HFF-Myc (cell line): ENCODE measurements at places on chromosomes 3 and 15.
A peak's percentile ranks its signal among the peaks of the same experiment; 100 is the strongest.

DNA sequence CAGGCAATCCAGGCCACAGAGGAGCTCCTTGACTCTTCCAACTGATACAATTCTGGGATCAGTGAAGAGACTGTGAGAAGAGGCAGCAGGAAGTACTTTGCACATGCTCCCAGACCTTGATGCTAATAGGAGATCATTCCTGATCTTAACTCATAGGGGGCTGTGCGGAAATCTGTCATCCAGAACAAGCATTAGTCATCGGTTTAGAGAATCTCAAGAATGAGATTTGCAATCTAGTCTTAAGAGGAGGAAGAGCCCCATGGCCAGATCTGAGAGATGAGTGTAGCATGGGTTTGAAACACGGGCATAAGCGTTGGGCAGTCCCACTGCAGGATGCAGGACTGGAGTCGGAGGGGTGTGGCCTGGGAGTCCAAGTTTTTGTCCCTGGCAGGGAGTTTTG is 1081.1 kb downstream of the NAALADL2 start:
- DNase-seq: no peak

GRCh38 chr15:69468241-69469121 is 15.9 kb downstream of the RPLP1 start:
- DNase-seq: no peak

DNA sequence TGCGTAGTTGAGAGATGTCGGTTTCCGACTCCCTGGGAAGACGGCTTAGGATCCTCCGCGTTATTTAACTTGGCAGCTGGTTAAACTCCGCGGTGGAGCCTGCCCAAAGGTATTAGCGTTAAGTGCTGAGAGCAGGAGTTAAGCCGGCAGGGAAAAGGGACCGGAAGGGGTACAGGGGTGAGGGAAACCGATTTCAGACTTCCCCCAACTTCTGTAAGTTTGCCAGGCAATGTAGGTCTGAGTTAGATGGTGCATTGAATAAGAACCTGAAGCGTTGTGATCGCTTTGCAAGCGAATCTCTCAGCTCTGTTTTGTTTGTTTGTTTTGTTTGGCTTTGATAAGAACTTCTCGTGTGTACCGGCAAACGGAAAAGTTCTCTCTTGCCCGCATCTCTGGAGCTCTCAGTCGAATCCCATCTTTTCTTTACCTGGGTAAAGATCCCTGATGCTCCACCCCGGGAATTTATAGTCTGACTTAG is 6.0 kb upstream of the FEZF2 start:
- DNase-seq: no peak

DNA sequence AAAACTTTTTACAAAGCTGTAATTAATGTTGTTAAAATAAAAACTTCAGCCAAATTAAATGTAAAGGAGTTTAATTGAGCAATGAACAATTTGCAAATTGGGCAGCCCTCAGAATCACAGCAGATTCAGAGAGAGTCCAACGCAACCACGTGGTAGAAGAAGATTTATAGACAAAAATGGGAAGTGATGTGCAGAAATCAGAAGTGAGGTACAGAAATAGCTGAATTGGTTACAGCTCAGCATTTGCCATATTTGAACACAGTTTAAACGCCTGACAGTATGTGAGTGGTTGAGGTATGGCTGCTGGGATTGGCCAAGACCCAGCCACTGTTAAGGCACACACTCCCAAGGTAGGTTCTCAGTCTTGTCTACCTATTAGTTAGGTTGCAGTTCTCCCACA is 14.4 kb upstream of the PLA2G4D start:
- no peak for DNase-seq

- no peak for DNase-seq
Measured at GRCh38 chr3:130465521-130465920, 51.5 kb upstream of the COL6A6 start.

DNA sequence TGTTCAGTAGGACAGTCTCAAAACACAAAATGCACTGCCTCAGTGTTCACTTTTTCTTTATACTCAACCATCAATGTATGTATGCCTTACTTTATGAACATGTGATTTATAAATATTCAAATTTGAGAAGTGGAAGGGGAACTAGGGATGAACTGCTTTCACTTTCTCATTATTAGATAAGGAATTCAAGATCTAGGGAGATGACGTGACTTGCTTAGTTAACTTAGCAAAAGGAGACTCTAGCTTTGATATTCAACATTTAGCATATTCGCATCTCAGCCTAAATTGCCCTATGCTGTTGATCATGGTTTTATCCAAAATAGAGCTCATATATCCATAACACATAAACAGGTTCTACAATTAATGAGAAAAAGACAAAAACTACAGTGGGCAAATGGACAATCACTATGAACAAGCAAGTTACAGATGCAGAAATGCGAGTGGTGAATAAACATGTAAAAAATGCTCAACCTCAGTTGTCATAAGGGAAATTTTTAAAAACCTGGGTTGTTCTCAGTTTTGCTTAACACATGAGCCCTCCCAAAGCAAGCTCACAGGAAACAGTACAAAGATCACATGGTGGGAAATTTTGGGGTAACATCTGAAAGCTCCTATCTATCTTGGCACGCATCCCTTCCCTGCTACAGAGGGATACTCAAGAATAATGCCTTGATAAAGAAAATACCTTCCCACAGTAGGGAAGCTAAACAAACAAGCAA is 269.8 kb downstream of the THRB start:
- no peak for DNase-seq

DNA sequence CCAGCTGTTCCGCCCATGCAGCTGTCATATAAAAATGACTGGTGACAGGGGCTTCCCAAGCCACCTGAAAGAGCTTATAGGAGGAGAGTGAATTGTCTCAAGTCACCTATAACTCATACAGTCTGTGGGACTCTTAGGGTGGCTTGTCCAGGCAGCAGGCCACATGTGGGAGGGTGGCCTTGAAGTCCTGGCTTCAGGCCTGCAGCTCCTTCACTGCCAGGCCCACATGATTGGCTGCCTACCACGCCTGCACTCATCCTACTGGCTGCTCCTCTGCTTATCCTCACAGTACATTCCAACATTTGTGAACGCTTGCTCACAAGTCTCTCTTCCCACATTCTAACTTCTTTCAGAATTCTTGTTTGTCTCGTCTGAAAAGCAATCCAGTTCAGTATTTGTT is 41.1 kb upstream of the TIPARP start:
- DNase-seq: peak; percentile 29

- DNase-seq: no peak
Measured at GRCh38 chr3:95387242-95388021, 1324.6 kb downstream of the NSUN3 start.

DNA sequence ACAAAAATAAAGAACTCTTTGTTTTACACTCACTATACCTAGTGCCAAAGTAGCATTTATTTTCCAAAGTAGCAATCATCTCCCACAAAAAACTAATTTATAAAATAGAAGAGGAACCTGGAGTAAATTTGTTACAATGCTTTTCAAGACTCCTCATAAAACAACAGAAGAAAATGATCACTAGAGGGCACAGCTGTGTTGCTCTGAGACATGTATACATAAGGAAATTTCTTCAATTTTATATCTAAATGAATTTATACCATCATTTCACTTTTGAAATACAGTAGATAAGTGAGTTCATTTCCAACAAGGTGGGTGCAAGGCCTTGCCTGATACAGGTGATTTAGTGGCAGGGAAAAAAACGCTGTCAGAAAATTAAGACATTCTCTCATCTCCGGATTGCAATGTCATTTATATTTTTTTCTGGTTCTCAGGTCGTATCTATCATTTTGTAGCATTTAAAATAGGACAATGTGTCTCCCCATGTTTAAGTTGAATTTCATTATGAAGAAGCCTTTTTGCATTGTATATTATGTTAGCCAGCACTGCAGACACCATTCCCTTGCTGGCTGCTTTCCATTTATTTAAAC is 25.3 kb upstream of the ARHGEF26 start:
- no peak for DNase-seq

DNA sequence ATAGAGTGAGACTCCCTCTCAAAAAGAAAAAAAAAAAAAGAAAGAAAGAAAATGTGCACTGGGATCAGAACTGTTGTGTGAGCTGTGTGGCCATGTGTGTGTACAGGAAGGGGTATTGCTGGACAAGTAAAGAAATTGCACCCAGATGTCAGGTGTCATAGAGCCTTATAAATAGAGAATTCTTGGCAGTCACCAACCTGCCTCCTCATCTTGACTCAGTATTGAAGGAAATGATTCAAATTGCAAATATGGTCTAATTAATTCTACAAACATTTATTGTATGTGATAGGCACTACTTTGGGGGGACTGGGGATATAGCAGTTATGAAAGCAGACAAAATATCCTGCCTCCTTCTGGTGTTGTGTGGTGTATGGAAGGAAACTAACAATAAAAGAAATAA is 243.8 kb upstream of the TTC14 start:
- no peak for DNase-seq

- DNase-seq: no peak
Measured at GRCh38 chr3:137612291-137612690, 151.8 kb upstream of the SOX14 start.

- DNase-seq: no peak
Measured at GRCh38 chr15:80662129-80662528, 33.0 kb upstream of the ABHD17C start.

DNA sequence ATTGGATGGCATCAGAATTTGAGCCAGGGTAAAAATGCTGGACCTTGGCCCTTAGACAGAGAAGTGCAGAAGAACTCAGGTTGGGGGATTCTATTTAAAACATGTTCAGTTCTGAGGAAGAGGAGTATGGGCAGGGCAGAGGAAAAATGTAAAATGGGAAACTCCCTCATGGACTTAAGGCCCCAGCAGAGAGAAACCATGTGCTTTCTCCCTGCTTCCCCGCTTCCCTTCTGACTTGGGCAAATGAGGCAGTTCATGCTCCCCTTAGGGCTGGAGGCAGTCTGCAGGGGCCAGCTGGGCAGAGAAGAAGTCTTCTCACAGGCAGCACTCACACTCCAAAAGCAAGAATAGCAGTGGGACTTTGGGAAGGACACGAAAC is 9.9 kb upstream of the NUDT16 start:
- no peak for DNase-seq

- no peak for DNase-seq
Measured at GRCh38 chr15:60072826-60073465, 68.8 kb downstream of the FOXB1 start.

DNA sequence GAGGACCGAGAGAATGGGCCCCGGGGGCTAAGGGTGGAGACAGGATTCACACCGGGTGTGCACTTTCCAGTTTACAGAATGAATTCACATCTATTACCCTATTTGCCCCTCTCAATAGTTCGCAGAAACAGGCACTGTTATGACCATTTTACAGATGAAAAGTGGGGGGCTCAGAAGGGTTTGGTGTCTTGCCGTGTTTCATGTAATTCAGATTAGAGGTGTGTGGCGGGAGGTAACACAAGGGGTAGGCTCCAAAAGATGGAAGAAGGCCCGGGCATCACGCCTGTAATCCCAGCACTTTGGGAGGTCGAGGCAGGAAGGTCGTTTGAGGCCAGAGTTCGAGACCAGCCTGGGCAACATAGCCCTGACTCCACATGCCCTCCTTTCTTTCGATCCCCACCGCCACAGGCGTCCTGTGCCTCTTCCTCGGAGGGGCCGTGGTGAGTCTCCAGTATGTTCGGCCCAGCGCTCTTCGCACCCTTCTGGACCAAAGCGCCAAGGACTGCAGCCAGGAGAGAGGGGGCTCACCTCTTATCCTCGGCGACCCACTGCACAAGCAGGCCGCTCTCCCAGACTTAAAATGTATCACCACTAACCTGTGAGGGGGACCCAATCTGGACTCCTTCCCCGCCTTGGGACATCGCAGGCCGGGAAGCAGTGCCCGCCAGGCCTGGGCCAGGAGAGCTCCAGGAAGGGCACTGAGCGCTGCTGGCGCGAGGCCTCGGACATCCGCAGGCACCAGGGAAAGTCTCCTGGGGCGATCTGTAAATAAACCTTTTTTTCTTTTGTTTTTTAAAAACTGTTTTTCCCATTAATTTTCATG is 3.4 kb downstream of the DUOXA2 start:
- DNase-seq: no peak

GRCh38 chr3:173371848-173372487 is 25.6 kb upstream of the NLGN1 start:
- peak; percentile 4 for DNase-seq

DNA sequence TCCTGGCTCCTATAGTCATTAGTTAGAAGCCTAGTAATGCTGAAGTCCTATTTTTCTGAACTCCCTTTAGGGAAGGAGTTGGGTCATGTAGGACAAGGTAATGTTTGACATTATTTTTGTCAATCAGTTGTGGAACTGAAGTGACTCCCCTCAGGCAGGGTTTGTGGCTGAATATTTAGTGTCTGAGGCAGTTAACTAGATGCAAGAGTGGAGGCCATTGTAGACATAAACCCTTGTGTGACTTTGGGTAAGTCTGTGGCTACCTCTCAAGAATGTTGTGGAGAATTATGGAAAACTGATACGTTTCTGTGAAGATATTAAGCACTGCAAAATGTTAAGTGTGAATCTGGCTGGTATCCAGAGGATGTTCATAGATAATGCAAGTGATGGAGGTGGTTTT is 125.2 kb upstream of the PHLDB2 start:
- no peak for DNase-seq

GRCh38 chr15:68022061-68022460 is 32.1 kb upstream of the PIAS1 start:
- no peak for DNase-seq

DNA sequence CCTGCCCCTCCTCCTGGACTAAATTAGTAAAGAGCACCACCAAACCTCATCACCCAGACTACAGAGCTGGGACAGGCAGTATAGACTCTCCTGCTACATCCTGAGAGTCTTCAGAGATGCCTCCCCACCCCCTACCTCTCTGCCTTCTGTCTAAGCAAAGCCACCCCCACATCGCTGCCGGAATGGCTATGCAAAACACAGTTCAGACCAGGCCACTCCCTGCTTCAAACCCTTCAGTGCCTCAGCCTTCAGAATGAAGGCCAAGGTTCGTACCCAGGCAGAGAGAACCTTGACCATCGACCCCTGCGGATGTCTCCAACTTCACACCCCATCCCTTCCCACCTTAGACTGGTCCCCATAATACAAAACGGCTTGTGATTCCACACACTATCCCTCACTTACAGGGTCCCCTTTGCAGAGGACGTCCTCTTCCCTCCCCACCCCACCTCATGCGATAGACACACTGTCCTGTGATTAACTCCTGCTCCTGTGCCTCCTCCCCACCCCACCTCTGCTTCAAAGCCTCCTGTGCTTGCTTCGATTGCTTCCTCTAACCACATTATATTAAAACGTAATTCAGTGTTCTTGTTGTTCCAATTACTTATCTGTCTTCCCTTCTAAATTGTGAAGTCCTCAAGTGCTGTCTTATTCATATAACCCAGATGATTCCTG is 175.3 kb downstream of the UACA start:
- no peak for DNase-seq

DNA sequence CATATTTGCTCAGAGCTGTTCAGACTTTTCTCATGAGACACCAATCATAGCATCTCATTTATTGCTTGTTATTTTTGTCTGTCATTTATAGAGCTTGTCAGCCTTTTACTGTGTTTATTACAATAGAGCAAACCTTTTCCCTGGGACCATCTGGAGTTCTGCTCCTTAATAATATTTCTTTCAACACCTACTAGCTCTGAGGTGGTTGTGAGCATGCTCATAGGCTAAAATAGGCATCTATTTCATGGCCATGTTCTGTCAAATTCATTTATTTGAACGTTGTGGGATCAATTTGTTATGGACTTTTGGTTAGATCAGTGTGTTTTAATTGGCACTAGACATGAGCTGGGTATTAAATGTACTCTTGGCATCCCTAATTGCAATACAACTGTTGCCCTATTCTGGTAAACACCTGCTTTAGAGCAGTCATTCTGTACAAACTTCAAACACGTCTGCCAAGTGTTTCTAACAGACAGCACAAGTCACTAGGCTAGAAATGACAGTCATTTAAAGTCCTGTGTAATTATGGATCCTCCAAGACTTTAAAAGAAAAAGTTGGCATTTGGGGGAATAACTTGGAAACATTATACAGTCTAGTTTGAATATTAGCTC is 766.3 kb downstream of the ZNF385D start:
- DNase-seq: no peak

GRCh38 chr3:187021748-187022402 is 91.5 kb downstream of the ST6GAL1 start:
- DNase-seq: no peak
